Body of pancreas (tissue), 4 donors: ENCODE measurements at places on chromosomes 16 and 17. TPM values are rescaled to one million over a fixed set of nuclear protein-coding genes. Genes with fewer than 3 reads are reported as not detected.
A peak's percentile ranks its signal among the peaks of the same experiment; 100 is the strongest.

DNA sequence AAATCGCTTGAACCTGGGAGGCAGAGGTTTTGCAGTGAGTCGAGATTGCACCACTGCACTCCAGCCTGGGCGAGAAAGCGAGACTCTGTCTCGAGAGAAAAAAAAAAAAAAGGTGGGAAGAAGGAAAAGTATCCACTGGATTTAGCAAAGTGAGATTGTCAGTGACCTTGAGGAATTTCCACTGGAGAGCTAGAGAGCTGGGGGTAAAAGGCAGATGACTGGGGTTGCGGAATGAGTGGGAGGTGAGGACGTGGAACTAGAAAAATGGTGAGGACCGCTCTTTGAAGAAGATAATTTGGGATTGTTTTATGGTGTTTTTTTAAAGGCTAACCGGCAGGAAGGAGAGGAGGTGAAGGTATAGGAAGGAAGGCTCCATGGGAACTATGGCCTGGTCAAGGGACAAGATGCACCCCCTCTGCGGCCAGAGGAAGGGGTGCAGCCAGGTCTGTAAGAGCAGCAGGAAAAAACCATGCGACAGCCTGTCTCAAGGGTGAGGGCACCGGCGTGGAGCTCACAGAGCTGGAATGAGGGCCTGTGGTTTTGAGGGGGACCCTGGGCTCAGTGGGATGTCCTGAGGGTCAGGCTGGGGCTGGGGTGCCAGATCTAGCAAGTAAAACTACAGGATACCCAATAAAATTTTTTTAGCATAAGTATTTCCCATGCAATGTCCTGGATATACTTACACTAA, 694 bp upstream of the MLST8 start:
- peaks cover 19% of the 10 kb centered on the region for H3K4me1 ChIP-seq
- peak overlapping the region; percentile 67 for H3K4me3 ChIP-seq
- H3K27ac ChIP-seq, result peak overlapping the region; percentile 96
- no peaks in the 10 kb centered on the region for H3K36me3 ChIP-seq

DNA sequence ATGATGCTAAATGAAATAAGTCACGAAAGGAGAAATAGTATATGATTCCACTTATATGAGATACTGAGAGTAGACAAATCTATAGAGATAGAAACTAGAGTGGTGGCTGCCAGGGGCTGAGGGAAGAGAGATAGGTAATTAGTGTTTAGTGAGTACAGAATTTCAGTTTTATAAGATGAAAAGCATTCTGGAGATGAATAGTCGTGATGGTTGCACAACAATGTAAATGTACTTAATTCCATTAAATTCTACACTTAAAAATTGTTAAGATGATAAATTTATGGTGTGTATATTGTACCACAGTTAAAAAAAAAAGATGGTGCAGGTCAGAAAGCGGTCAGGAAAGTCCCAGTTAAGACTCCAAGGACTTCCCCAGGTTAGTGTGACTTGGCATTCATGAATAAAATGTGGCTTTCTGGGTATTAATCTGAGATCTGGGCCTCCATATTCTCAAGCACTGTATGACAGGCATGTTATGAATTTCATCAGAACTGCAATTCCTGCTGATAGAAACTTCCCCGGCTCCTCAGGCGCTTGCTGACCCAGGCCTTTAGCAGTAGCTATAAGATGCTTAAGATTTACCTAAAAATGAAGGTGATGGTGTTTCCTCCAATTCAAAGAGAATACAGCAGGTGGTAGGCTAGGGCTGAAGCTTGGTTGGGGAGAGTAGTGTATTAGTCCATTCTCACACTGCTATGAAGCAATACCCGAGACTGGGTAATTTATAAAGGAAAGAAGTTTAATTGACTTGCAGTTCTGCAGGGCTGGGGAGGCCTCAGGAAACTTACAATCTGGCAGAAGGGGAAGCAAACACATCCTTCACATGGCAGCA, 115.3 kb upstream of the SOX9 start:
- no peak overlapping the region for H3K27ac ChIP-seq
- H3K36me3 ChIP-seq, result no peaks in the 10 kb centered on the region
- no peaks in the 10 kb centered on the region for H3K27me3 ChIP-seq
- H3K4me1 ChIP-seq, result no peaks in the 10 kb centered on the region
- no peak for DNase-seq
- H3K4me3 ChIP-seq, result no peak overlapping the region

DNA sequence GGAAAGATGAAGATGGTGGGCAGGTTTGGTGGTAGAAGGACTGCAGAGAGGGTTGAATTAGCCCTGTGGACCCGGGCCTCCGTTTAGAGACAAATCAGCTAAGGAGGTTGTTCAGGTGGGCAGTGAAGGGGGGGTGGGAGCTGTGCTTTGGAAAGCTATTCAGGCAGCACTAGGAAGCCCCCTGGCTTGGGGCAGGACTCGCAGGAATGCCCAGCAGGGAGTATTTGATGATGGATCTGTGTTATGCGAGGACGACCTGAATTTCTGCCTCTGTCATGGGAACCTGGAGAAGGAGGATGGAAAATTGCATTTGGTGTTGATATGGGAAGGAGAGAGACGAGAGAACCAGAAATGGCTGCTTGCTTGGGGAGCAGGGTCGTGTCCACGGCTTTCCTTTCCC, 3.5 kb downstream of the SPDYE4 start:
- no peak for DNase-seq
- no peak overlapping the region for H3K27ac ChIP-seq
- H3K4me3 ChIP-seq, result no peak overlapping the region
- no peaks in the 10 kb centered on the region for H3K4me1 ChIP-seq
- no peaks in the 10 kb centered on the region for H3K27me3 ChIP-seq

ZPBP2 gene
- total RNA-seq, result not detected

CCL1 gene
- not detected for total RNA-seq

- no peak overlapping the region for H3K4me3 ChIP-seq
- no peak overlapping the region for H3K27ac ChIP-seq
- no peak for DNase-seq
- no peaks in the 10 kb centered on the region for H3K36me3 ChIP-seq
- no peaks in the 10 kb centered on the region for H3K4me1 ChIP-seq
- H3K27me3 ChIP-seq, result peaks cover 6% of the 10 kb centered on the region
Observed at GRCh38 chr16:25730396-25730795, 38.6 kb downstream of the HS3ST4 start.

DNA sequence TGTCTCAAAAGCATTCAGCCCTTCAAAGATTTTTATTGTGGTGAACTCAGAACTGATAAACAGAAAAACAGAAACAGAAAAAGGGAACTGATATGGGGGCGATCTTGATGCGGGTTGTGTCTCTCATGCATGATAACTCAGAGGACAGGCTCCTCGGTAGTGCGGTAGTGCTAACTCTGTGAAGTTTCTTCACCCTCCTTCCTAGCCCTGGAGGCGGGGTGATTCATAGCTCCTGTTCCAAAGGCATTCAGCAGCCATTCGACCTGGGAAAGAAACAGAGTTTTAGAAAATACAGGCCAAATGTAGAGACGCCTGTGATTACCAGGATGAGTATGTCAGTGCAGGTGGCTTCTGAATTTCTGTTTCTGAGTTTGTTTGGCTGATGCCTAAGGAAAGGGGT, 5.5 kb upstream of the MAF start:
- H3K36me3 ChIP-seq, result no peaks in the 10 kb centered on the region
- H3K27me3 ChIP-seq, result no peaks in the 10 kb centered on the region
- no peak for DNase-seq
- H3K4me1 ChIP-seq, result peaks cover 10% of the 10 kb centered on the region
- H3K4me3 ChIP-seq, result no peak overlapping the region
- H3K27ac ChIP-seq, result no peak overlapping the region

KRTAP9-2 gene
- total RNA-seq, result not detected

GRCh38 chr17:65355246-65355645, 206.2 kb downstream of the AXIN2 start:
- H3K27ac ChIP-seq, result no peak overlapping the region
- H3K4me1 ChIP-seq, result no peaks in the 10 kb centered on the region
- no peak for DNase-seq

TNK1 gene
- total RNA-seq, result 15.8 TPM

DNA sequence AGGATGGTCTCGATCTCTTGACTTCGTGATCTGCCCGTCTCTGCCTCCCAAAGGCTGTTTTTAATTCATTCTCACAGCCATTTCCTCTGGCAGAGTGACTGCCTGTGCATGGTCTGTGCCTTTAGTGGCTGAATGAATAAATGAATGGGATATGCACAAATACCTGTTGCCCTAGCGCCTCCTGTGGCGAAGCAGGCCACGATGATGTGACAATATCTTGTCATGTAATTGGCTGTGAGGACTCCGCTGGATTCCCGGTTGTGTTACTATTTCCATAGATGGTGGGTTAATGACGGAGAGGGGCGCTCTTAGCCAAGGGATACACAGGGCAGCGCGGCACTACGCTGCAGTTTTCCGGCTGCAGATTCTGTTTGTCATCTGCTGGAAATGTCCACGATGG, 26.8 kb upstream of the ENDOV start:
- no peak overlapping the region for H3K27ac ChIP-seq
- no peak for DNase-seq
- no peaks in the 10 kb centered on the region for H3K4me1 ChIP-seq
- H3K27me3 ChIP-seq, result no peaks in the 10 kb centered on the region
- H3K36me3 ChIP-seq, result no peaks in the 10 kb centered on the region

DNA sequence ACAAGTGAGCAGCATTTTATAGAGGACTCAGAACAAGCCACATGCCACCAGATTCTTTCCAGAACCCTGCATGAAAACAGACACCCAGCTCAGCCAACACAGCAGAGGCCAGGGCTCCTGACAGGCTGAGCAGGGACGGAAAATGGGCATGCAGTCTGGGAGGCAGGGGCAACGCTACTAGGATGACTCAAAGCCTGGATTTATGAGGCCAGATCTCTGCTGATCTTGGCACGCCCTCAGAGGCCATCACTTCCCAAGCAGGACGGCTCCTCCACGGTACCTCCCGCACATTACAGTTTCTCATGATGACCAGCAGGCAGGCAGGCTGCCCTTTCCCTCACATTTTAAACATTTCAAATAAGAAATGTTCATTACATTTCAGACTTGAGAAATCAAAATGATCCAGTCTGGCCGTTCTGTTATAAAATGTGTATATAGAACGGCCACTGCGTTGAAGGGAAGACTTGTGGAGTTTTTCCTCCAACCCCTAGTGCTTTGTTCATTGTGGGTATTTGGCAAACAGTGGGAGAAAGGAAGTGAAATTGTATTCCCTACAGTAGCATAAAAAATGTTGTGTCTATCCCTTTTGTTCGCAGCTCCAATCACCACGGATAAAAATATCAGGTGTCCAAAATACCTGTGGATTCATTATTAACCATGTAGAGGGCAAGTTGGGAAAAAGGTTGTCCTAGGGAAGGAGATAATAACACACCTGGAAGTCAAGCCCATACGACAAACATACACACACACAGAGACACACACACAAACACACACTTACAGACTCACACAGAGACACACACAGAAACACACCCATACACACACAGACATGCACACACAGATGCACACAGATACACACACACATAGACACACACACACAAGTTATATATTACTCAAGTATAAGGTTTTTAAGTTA, 64.8 kb upstream of the ADAMTS18 start:
- no peaks in the 10 kb centered on the region for H3K36me3 ChIP-seq
- H3K4me3 ChIP-seq, result no peak overlapping the region
- DNase-seq, result no peak
- H3K27me3 ChIP-seq, result no peaks in the 10 kb centered on the region
- H3K4me1 ChIP-seq, result no peaks in the 10 kb centered on the region

GRCh38 chr16:74477226-74477625, 55.9 kb upstream of the CLEC18B start:
- DNase-seq, result no peak
- H3K36me3 ChIP-seq, result no peaks in the 10 kb centered on the region
- no peaks in the 10 kb centered on the region for H3K27me3 ChIP-seq
- no peak overlapping the region for H3K27ac ChIP-seq

ACSM2A gene
- not detected for total RNA-seq

DNA sequence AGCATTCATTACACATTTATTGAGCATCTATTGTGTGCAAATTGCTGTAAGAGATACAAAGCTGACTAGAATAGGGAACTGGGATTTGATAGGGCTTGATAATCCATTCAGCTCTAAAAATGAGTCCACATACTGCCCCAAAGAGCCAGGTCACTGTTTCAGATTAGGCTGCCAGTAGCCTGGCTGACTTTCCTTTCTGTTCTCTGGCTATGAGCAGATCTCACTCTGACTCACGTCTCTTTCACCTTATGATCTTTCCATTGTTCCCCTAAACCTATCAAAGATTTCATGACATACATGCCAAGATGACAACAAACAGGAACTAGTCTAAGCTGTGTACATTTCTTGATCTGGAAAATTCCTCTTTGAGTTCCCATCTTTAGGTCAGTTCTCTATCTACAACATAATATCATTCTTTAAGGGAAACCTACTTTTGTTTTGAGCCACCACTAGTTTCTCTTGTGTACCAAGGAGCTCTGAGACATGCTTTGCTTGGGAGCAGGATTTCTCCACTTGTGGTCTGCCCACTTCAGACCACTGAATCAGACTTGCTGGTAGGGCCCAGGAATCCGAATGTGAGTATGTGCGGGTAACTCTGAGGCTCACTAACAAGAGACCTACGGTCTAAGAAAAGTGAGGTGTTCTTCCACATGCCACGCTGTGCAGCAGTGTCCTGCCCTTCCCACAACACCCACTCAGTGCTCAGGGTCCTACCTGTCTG, 40.9 kb upstream of the ICAM2 start:
- H3K4me1 ChIP-seq, result peaks cover 72% of the 10 kb centered on the region
- DNase-seq, result no peak
- H3K27me3 ChIP-seq, result no peaks in the 10 kb centered on the region
- H3K36me3 ChIP-seq, result peaks cover 9% of the 10 kb centered on the region
- H3K27ac ChIP-seq, result peak overlapping the region; percentile 6

UMOD gene
- 12.7 TPM for total RNA-seq

DNA sequence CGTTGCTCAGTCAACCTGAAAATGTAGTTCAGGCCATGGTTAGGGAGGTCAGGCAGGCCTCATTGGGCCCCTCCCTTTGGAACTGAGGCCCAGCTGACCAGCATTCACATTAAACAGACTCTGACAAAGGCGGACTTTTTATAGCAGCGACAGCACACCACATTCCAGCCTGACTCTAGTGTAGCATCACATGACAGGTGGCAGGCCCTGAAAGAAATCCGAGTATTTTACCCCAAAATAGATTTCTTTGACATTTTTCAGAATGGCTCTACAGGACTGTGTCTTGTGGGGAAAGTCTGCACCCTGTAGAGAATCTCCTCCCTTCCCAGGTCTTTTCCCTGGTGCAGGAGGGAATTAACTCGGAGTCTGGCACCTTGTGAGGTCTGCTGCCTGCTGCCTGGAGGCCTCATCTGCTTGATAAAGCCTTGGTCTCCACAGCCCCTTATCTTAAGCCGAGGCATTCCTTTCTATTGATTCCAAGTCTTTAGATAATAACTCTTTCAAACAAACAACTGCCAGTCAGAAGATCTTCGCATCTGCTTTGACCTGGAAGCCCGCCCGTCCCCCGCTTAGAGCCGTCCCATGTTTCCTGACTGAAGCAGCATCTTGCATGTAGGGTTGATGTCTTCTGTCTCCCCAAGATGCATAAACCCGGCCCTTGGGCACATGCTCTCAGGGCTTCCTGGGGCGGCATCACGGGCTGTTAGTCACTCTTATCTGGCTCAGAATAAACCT, 44.0 kb upstream of the CAPN15 start:
- no peak for DNase-seq
- H3K27me3 ChIP-seq, result no peaks in the 10 kb centered on the region
- no peaks in the 10 kb centered on the region for H3K4me1 ChIP-seq
- no peaks in the 10 kb centered on the region for H3K36me3 ChIP-seq
- H3K27ac ChIP-seq, result no peak overlapping the region
